NCI-H1105 treated with DMSO at 0.1 percent for 48 hours (cell line): ENCODE measurements at places on chromosomes 11 and 22.

GRCh38 chr11:2434506-2435255 is 9.6 kb downstream of the TRPM5 start:
- DNase-seq, result no peak

- no peak for DNase-seq
These were observed 28.7 kb downstream of the PDGFB start for GRCh38 chr22:39216143-39216490.

- DNase-seq, result peak; percentile 29
These were observed 16.9 kb upstream of the RAC2 start for GRCh38 chr22:37260901-37261336.

DNA sequence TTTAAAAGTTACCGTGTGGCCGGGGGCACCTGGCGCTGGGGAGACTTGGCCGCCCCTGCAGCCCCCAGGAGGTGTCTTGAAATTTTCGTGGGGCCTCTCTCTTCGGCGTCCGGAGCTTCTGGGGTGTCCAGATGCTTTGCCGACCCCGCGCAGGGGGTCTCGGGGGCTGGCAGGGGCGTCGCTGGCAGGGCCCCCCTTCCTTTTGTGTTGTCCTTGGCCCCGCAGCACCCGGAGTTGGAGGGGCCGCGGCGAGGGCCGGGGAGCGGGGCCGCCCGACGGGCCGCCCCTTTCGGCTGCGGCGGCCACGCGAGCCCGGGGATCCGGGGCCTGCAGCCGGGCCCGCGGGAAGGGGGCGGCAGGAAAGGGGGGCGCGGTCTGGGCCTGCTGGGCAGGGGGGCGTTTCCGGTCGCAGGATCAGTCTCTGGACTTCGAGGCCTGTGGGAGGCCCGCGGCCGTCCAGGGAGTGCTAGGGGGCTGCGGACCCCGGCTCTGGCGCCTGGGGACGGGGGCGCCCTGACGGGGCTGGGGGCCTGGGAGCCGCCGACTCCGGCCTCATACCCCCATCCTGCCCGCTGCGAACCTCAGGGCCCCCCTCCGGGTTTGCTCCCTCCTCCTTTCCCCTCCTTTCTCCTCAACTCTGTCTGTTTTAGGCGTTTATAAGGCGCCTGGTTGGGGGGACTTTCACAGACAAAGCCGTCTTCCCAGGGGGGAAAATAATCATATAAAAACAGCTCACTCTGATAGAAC is 869 bp downstream of the ZC3H7B start:
- DNase-seq, result no peak

- no peak for DNase-seq
These were observed 54.0 kb downstream of the PIK3C2A start for GRCh38 chr11:17153757-17154156.

- no peak for DNase-seq
These were observed 107.7 kb downstream of the CEP164 start for GRCh38 chr11:117435326-117435725.

GRCh38 chr11:69055598-69056516 is 7.1 kb downstream of the TPCN2 start:
- no peak for DNase-seq

- DNase-seq, result no peak
These were observed 81.0 kb downstream of the CCDC34 start for GRCh38 chr11:27281740-27282590.

DNA sequence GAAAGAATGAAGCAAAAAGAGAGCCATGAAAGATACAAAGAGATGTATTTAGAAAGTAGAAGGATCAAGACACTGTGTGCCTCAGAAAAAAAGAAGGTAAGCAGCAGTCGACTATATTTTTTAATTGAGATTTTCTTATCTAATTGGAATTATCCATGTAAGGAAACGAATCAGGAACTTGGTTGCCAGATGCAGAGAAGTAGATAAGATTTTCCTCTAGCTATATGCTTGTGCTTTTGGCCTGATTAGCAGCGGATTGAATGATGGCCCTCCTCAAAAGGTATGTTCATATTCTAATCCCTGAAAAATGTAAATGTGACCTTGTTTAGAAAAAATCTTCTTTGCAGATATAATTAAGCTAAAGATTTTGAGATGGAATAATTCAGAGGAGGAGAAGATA is 43.9 kb upstream of the CARD18 start:
- no peak for DNase-seq

GRCh38 chr22:50561401-50562358 is 1.0 kb downstream of the SYCE3 start:
- DNase-seq, result no peak

- peak; percentile 40 for DNase-seq
These were observed 642 bp downstream of the NAA40 start for GRCh38 chr11:63939397-63939891.

DNA sequence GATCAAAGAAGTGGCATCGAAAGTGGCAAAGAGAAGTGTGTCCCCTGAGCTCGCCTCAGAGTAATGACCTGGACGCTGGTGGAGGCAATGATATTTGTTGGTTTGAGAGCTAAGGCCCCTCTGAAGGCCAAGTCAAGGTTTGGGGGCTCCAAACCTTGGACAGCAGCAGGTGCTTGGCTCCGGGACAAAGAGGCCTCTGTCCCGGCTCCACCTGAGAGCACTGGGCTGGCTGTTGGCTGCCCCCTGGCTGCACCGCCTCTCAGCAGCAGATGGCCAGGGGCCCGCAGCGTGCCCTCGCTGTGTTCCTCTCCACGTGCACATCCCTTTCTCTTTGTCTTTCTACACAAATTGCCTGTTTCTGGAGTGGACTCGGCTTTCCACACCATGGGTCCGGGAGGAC is 301.3 kb downstream of the NTM start:
- no peak for DNase-seq

DNA sequence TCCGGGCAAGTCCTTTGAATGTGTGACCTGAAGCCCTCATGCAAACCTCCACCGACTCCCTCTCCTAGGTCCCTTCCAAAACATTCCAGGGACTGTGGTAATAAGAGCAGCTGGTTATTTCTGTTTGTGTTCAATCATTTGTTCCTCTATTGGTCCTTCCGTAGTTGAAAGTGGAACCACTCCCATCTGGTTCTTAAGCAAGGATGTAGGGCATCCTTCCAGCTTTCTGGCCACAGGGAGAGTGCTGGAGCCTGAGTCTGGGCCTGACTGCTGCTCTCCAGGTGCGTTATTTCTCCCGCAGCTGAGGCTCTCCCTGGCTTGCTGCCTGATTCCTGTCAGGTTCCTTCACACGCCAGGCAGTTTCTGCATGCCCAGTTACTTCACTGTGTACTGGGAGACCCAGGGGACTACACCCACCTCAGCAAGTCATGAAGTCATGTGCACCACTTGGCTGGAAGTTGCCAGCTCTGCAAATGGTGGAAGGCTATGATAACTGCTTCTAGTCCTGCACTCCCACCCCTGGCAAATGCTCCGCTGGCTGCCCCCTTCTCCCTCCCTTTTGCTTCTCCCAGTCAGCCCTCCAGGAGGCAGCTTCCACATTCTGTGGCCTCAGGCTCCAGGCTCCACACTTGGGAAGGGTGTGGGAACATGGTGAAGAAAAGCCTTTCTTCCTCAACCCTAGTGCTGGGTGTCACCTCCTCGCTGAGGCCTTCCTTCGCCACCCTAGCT is 4.0 kb upstream of the ALX4 start:
- DNase-seq, result peak; percentile 35

- no peak for DNase-seq
These were observed 36.3 kb downstream of the SLC5A1 start for GRCh38 chr22:32079130-32080089.

GRCh38 chr22:38724926-38725571 is 19.3 kb downstream of the GTPBP1 start:
- peak; percentile 8 for DNase-seq

GRCh38 chr22:19761725-19762567 is 1.4 kb downstream of the TBX1 start:
- no peak for DNase-seq

DNA sequence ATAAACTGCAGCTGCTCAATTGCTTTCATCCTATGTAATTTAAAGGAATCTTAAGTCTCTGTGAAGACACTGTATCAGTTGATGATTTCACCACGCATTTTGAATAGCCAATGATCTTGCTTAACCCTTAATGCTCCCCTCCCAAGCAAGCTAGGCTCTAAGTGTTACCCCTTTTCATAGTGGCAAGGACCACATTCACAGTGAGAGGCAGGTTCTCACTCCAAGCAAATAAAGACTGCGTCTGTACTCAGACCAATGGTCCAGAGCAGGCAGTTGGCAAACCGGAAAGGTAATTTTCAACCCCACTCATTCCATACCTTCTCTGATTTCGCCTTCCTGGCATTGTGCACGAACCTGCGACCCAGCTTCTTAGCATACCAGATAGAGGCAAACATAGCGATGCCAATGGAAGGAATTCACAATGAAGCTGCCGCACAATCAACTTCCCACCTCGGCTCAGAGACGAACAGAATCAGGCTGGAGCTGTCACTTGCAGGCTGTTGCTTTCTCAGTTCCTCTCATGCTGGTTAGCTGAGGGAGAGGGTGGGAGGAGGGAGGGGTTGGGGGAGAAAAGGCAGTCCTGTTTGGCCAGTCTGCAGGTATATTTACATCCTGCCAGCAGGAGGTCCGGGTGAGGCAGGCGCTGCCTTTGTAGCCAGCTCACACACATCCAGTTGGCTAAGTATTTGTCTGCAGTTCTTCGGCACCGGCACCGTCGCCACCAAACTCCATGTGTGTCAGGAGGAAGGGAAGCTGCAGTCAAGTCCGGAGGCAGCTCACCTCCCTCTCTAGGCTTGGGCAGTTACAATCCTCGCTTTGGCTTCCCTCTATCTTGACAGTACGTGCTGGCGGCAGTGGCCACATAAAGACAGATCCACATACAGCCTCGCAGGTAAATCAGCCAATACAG is 1151.2 kb upstream of the CCDC90B start:
- peak; percentile 35 for DNase-seq

DNA sequence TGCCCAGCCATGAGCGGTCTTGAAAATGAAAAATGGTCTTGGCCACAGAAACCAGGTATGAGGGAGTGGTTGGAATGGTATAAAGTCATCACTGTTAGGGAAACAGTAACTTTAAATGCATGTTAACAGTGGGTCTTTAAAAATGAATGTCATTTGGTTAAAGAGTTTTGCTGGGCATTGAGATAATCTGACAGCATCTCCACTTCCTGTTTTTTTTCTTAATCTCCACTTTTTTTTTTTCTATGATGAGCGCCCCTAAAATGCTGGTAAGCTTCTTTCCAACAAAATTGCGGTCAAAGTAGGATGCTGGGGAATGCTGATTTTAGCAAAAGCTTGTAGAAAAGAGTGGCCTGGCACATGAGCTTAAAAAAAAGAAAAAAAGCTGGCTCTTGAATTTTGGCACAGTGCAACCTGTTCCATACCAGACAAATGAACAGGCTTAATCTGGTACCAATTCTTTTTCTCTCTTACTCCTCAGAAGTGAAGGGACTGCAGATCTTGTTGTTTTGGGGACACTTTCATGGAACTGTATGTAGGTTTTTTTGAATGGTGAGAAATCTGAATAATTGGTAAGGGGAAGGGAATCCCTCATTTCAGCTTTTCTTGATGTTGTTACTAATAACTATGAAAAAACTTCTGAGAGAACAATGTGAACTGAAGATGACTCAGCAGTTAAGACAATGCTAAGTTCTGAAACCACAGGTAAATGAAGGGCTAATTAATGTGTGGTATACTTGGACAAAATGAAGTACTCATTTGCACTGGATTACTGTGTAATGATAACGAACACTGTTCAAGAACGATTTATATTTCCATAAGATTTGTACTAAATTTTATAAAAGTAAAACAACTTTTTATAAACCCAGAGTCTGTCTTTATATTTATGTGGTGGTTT is 3.1 kb upstream of the ARHGEF12 start:
- no peak for DNase-seq

GRCh38 chr22:28250036-28250695 is 331.1 kb upstream of the PITPNB start:
- no peak for DNase-seq

GRCh38 chr11:67541198-67541597 is 18.0 kb upstream of the CABP2 start:
- DNase-seq, result no peak

DNA sequence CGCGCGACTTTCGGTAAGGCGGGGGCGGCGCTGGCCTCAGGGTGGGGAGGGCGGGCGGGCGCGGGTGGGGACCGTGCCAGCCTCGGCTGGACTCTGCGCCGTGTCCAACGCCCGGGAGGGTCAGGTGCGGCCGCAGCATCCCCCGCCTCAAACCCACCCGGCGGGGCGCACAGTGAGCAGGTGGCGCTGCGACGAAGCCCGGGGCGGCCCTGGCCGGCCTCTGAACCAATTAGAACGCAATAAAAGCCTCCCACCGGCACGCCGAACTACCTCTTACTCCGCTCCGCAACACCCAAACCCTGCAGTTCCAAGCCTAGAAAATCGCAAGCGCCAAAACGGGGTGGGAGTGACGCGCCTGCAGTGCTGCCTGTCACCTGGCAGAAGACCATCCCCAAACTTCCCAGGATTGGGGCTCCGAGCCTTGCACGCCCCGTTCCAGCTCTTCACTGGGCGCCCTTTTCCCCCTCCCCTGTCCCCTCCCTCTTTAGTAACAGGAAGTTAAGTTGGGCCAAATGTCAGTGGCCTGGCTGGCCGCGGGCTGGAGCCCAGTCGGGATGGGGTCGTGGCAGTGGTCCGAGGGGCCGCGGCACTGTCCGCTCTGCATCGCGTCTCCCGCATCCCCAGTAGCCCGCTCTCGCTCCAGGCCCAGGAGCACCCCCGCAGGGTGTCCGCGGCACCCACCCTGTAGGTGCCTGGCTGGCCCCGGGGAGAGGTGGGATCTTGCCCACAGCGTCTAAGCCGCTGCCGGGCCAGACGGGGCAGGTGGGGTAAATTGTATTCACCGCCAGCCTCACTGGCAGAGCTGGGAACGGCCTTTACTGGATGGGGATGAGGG is 541 bp downstream of the MICAL2 start:
- peak; percentile 38 for DNase-seq

DNA sequence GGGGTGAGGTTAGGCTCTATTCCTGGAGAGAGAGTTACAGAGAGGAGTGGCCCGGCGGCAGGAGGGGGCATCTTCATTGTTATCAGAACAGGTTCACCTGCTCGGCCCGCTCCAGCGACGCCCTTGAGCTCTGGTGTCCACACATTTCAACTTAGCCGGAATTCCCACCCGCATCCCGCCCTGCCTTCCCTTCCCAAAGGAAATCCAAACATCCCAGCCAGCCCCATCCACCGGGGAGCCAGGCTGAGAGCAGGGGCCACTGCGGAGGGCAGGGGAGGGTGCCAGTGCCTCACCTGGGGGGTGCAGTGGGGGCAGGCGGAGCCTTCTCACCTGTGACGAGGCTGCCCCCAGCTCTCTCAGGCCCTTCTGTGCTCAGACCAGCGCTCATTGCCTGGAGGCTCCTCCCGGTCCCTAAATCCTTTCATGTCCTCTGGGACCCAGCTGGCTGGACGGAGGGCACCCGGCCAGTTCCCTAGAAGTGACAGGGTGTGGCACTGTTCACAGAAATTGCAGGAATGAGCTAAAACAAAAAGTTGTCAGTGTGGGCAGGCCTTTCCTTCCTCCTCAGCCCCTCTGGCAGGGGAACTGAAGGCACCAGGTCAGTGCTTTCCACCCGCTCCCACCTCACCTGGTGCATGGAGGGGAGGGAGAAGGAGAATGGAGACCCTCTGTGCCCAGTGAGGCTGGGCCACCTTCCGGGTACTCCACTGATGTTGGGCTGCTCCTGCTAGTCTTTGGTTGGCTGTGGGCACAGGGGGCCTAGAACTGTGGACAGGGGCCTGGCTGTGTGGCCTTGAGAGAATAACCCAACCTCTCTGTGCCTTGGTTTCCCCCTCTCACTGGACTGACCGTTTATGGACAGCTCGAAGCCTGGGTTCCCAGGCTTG is 2.2 kb upstream of the MRGPRG start:
- no peak for DNase-seq

GRCh38 chr11:83157594-83158356 is 844 bp downstream of the PCF11 start:
- DNase-seq, result peak; percentile 44

GRCh38 chr22:46367707-46368191 is 32.2 kb downstream of the TRMU start:
- peak; percentile 31 for DNase-seq

- DNase-seq, result no peak
These were observed 14.8 kb upstream of the PAX6 start for GRCh38 chr11:31825838-31826484.
